ENCODE measurements at places on chromosomes 7 and 10.

GRCh38 chr7:32501522-32501921 is 6.2 kb downstream of the AVL9 start:
- DNase-seq, result no peak

DNA sequence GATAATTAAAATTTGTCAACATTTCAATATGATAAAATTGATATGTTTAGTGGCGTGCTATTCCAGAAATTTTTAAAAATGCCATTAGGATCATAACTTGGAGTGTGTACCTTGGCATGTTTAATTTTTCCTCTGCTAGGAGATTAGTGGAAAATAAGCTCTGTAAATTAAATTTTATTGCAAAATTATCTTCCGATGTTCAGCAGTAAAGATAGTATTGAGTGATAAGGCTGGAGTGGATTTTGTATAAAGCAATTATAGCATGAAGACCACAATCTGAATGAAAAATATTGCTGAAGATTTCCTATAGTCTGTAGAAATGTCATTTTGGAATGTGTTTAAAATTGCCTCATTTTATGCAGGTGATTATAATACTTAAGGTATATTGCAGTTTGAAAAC is 110.2 kb downstream of the VTI1A start:
- no peak for DNase-seq

DNA sequence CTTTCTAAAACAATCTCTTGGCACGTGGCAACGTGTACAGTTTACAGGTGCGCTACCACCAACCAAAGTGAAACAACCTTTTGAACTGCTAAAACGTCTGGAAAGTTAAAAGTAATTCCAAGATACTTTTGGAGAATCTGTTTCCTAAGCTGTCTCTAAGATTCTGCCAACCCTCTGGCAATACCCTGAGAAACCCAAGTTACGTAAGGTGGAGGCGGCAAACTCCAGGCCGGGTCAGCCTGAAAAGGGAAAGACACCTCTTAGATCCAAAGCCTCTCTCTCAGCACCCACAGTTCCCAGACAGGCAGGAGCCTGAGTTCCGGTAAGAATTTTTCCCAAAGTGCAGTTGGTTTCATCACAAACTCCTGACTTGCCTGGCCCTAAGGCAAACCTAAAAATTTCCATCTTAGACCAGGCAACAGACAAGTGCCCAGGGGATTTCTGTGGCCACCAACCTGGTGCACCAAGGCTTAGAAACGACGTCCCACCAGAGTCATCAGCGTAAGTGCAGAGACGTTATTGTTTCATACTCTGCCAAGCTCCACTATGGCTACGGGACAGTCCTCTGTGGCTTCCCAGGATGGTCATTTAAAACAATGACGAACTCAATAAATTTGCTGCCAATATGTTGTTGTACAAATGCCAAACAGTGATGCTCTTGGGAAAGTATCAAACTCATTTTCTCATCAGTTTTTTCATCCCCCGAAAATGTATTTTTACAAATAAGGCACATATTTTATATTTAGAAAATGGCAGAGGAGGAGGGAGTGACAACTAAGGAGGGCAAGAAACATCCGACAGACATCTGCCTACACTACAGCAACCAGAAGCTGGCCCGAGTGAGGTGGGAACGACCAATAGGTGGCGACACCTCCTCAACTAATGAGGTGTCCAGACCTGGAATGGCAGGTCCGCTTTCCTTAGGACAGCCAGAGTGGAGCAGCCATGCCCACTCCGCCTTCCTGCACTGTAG is 205.8 kb upstream of the FRMD4A start:
- DNase-seq, result peak; percentile 43

GRCh38 chr7:131012477-131013031 is 278.5 kb upstream of the KLF14 start:
- no peak for DNase-seq

- peak; percentile 25 for DNase-seq
These were observed 284.3 kb downstream of the SORCS3 start for GRCh38 chr10:104925232-104925851.

- DNase-seq, result no peak
These were observed 29.0 kb upstream of the PRSS1 start for GRCh38 chr7:142720172-142720773.

- no peak for DNase-seq
These were observed 8.2 kb downstream of the AGFG2 start for GRCh38 chr7:100546926-100547800.

GRCh38 chr10:49281461-49281860 is 17.5 kb upstream of the C10orf71 start:
- no peak for DNase-seq
